ENCODE measurements at places on chromosomes 2 and 18.

DNA sequence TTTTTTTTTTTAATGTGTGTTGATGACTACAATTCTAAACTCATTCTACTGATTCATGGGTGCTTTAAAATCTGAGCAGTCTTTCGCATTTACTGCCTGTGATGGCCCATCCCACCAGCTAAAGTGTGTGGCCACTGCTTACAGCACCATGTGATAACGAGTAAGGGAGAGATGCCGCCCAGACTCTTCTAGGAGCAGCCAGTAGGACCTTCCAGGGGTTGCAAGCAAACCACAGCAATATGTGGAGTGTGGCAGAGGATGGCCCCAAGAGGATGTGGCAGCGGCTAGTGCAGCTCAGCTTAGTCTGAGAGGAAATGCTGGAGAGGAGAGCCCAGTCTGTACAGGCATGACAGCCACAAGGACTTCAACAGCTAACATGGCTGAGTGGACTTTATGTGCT lies 14.9 kb downstream of the IL1B start:
- DNase-seq: no peak

DNA sequence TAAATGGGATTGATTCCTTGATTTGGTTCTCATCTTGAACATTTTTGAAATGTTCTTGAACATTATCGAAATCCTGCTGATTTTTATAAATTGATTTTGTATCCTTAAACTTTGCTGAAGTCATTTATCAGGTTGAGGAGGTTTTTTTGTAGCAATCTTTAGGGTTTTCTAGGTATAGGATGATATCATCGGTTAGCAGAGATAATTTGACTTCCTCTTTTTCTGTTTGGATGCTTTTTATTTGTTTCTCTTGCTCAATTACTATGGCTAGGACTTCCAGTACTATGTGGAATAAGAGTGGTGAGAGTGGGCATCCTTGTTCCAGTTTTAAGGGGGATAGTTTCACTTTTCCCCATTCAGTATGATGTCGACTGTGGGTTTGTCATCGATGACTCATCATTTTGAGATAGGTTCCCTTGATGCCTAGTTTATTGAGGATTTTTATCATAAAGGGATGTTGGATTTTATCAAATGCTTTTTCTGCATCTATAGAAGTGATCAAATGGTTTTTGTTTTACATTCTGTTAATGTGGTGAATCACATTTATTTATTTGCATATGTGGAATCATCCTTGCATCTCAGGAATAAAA lies 201.5 kb upstream of the ZSWIM2 start:
- DNase-seq: no peak

DNA sequence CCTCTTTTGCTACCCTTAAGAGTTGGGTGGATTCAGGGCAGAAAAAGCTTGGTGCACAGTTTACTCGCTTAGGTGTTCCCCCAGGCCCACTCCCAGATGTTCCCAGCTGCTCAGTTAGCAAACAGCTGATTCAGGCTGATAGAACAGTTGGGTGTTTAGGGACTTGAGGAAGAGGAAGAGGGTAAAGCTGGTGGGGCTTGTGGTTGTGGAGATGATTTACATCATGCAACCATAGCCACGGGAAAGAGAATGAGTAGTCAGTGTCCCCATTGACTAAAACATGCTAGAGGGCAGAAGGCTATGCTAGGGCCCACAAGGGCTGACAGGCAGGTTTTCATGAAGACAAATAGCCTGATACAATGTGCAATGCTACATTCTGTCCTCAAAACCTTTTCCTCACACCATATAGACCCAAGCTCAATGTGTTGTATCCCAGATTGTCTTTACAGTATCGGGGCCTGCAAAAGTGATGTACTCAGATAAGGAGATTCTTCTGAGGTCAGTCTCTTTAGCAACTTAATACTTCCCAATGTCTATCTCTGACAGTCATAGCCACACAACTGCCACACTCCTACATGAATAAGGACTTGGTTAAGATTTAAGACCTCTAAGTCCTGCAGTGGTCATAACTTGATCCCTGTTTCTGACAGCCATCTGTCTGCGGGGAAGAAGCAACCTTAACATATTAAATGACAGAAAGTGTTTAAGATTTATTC lies 15.6 kb downstream of the COLEC12 start:
- no peak for DNase-seq

DNA sequence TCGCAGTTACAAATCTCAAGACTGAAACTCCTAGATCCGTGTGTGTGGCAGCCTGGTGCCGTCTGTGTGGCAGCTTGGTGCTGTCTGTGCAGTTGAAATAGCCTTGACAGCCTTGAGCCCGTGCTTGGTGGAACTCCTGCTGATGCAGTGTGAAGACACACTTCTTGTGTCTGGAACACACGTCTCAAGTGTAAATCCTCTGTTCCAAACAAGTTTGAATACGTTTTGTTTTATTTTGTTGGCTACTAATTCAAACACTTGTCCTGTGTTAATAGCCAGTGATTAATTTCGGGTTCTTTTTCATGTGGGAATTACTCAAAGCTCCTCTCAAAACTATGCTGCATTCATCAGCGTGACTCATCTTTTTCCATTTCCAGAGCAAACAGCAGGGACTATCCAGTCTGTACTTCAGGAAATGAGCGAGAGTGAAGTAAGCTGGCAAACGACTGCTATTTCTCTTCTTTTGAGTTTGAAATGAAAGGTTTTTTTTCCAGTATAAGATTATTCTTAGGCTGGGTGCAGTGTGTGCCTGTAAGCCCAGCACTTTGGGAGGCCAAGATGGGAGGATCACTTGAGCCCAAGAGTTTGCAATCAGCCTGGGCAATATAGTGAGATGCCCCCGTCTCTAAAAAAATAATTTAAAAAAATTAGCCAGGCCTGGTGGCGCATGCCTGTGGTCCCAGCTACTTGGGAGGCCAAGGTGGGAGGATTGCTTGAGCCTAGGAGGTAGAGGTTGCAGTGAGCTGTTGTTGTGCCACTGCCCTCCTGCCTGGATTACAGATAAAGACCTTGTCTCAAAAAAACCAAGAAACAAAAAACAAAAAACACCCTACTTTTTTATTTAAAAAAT lies 152.9 kb downstream of the SPP2 start:
- no peak for DNase-seq
